Fibroblast of skin of right biceps (primary cell): ENCODE measurements at places on chromosomes 12 and 14.

GRCh38 chr12:71107936-71108335, 49.9 kb downstream of the TSPAN8 start:
- DNase-seq, result peak; percentile 61

DNA sequence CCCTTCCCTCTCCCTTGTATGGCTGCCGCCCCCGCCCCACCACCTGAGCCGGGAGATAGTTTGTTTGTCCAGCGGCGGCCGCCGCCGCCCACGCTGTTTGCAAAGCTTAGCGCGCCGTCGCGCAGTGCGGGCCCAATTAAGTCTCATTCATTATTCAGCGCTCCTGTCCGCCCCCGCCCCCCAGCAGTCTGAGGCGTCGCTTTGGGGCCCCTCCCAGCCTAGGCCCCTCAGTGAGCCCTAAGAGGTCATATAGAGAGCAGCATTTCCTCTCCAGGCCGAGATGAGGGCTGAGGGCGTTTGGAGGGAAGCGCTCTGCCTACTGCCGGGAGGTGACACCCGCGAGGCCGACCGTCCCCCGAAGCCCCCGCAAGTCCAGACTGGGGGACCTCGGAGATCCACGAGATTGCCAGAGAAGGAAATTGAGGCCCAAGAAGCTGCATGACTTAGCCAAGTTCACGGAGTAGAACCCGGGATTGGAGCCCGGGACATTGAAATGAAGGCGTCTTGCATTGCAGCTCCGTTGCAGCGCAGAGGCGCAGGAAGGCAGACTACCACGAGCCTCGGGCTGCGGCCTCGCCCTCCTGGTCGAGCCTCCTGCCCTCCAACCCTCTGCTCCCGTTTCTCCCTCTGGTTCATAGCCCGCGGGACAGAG, at the start of gene DNAJC22:
DNAJC22 (plus strand) TSS at position 230 of the 652 bp plus-strand sequence. CDS start 1,985 bp downstream, outside the sequence.
- DNase-seq, result no peak

DNA sequence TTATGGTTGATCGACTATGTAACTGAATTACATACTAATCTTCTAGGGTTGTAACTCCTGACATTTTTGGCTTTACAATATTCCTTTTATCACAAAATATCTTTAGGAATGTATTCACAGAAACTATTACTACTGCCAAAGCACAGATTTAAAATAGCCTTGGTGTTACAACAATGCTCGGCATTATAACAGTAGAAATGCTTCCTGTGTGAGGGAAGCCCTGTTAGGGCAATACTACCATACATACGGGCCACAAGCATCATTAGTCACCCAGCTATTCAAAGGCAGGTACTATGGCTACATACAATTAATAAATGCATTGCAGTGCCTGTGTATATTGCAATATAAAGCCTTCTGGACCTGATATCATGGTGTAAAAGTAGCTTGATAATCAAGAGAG, 517.8 kb downstream of the C12orf50 start:
- no peak for DNase-seq

- DNase-seq, result no peak
Observed at GRCh38 chr12:113203852-113204760, 17.2 kb upstream of the TPCN1 start.

GRCh38 chr14:64035143-64035542, 182.3 kb downstream of the SYNE2 start:
- DNase-seq, result peak; percentile 33

- DNase-seq, result peak; percentile 63
Observed at GRCh38 chr14:86652526-86652925, 1122.6 kb downstream of the FLRT2 start.

- peak; percentile 83 for DNase-seq
Observed at GRCh38 chr12:20006871-20007730, 361.2 kb upstream of the PDE3A start.

GRCh38 chr14:70086685-70087379, 101.9 kb downstream of the SLC8A3 start:
- DNase-seq, result peak; percentile 24

DNA sequence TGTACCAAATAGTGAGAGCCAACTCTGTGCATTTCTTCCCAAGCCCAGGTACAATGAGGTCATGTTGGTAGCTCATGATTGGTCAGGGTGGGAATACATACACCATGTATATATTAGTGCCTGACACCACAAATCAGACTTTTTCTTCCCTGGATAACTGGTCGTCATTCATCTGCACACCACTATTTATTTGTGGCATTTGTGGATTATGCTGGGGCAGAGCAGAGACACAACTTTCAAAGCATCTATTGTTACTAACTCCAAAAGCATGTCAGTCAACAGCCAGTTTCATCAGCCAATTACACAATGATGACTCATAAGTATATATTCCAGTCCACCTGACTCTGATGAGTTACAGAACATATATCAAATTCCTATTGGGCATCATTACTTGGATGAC, 181.7 kb downstream of the ADAMTS20 start:
- DNase-seq, result peak; percentile 60

- no peak for DNase-seq
Observed at GRCh38 chr14:59566296-59566695, 10.3 kb downstream of the CCDC175 start.

GRCh38 chr14:95098984-95099599, 58.2 kb downstream of the DICER1 start:
- peak; percentile 67 for DNase-seq

DNA sequence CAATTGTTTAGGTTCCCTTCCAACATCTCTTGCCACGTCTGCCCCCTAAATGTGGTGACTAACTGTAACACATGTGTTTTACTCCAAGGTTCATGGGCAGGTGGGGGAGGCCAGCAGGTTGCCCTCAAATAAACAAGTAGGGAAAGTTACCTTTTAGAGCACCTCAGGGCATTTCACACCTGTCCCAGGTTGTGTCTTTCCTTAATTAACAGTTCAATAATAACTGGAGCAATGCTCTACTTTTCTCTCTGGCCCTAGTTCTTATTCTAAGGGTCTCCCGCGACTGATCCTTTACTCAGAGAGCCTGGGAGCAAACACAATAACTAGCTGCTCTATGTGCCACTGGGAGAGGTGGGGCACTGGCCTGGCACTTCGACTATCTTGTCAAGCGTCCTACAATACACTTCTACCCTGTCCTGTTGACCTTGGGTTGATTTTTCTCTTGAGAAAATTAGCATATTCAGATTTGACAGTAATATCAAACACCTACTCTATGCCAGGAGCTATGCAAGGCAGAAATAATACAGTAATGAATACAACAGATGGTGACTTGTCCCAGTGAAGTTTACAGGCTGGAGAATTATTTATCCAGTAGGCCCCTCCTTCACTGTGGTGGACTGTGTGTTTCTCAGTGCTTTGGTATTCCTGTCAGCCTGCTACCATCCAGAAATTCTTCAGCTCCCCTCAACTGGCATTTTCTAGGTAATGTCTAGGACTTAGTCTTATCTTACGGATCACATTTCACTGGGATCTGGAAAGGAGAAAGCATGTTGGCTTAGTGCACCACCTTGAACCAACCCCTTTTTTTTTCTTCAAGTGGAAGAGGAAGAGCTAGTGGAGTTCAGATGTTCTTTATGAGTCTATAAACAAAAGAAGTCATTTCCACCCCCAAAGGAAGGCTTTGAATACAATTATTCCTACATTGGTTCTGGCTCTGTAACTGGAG, 202.6 kb downstream of the CRADD start:
- peak; percentile 87 for DNase-seq

DNA sequence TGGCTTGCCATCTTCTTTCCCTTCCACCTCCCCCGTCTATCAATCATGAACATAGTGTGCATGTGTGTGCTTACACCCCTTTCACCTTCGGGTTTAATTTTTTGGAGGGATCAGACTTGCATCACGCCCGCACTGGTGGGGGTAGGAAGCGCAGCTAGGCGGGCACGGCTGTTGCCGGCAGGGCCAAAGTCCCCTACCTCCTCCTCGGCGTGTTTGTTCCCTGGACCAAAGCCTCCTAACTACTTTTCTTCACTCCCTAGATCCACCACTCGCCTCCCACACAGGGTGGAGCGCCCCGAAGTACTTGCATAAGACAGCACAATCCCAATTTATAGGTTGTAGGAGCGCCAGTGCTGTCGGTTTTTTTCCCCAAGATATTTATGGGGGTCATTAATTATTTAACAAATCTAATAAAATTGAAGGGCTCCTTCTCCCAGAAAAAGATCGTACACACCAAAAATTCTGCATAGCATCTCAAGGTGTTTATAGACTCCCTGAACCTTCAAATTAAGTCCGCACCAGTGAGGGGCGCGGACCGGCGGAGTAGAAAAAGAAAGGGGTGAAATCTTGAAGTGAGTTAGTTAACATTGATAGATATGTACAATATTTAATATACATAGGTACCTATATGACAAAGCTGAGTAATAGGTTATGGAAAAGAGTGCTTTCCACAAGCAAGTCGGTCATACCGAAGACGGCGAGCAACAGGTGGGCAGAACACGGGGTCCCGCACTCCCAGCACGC, 717 bp downstream of the PKP2 start:
- DNase-seq, result no peak

- DNase-seq, result peak; percentile 62
Observed at GRCh38 chr12:52741375-52742195, 35.6 kb downstream of the KRT76 start.

DNA sequence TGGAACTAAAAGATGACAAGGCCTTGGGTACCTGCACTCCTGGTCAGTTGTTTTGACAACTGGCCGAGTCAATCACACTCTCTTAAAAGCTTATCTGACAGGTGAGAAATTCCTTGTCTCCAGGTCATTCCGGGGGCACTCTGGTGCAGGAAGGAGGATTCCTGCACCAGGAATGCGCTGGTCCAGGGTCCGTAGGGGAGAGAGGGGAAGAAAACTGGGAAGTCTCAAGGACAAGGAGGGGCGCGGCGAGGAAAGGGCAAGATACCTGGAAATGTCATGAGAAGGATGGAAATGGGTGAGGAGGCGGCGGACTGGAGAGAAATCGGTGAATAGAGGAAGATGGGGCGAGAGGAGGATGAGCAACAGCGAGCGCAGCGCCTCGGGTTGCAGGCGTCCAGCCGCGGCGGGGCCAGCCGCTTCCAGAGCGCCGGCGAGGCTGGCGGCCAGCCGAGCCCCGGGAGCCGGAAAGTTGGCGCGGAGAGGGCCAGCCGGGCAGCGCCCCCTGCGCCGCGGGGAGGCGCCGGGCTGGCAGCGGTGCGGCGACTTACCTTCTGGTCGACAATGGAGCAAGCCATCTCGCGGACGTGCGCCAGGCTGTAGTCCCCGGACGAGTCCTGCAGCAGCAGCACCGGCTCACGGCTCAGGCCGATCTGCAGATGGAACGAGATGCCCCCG, 809 bp downstream of the PRKD1 start:
- peak; percentile 48 for DNase-seq

GRCh38 chr14:105303949-105304348, 3.1 kb upstream of the BRF1 start:
- DNase-seq, result no peak

DNA sequence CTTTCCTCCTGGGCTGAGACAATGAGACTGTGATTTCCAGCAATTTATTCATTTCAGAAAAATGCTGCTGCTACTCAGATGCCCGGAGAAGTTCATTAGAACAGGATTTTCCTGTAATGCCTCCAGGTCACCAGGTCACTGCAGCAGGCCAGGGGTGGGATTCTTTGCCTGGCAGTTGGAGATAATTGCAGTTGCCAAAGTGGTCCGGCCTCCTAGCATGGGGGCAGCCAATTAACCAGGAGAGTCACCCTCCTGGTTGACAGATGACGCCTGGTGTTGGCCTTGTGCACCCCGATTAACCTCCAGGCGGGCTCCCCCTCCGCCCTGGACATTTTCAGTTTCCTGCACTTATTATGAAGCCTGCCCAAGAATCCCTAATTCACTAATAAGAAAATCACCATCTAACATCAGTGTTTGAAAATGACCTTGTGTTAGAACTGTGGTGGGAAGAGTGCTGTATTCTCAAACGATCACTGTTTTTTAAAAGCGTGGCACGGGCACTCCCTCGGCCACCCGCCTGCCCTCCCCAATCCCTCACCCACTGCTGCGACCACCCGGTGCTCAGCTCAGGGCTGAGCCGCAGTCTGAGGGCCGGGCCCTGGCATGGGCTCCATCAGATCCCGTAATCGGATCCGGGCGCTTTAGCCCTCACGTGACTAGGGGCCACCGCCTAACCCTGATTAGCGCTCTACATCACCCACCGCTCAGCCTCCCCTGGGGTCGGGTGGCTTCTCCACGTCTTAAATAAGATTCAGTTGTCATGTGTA, 12.9 kb downstream of the RIMBP2 start:
- DNase-seq, result no peak

DNA sequence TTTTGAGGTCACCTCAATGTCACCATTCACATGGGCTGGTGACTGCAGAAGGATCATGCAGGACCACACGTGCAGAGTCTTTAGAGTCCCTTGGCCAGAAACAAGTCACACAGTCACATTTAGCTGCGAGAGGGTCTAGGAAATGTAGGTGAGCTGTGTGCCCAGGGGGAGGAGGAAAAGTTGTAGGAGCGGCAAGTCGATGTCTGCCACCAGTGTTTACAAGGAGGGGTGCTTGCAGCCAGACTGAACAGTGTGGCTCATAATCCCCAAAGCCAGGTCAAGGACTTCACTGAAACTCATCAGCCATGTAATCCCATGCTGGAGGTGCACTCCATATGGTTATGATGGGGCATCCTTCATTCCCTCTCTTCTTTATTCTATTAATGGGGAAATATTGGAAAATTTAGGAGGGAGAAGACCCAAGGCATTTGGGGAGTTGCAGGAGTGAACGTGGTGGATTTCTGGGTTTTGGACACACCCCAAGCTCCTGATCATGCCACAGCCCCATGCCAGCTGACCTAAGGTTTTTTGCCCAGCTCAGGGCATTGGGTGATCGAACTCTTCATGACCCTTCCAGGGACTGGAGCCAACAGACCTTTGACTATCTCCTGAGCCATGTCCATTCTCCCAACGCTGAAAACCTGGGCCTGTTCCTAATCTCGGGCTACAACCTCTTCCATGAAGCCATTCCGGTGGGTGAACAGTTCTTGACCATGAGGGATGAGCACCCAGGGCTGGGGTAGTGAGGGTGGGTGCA, 7.2 kb downstream of the DAO start:
- no peak for DNase-seq

DNA sequence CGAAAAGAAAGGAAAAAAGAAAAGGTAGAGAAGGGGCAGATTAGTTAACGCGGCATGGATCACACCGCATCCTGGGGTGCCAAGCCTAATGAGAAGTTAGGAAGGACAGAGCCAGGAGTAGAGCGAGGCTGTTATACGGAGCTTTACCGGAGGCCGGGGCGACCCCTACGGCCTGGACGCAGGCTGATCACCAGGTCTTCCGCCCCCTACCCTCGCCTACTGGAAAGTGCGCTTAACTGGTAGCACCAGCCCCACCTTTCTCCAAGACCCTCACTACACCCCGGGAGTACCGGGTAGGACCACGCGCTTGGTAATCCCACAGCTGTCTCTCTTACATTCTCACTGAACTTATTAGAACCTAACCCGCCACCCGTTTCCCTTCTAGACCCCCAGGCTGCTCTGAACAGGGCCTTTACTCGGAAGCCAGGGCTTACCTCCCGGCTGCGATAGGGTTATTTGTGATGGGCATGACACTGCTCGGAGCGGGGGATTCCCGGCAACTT, 33.8 kb downstream of the WBP11 start:
- no peak for DNase-seq

GRCh38 chr12:3602488-3602887, 111.5 kb downstream of the PRMT8 start:
- no peak for DNase-seq
